Myocyte (in vitro differentiated cells): ENCODE measurements at places on chromosomes 12 and 14. TPM values are rescaled to one million over a fixed set of nuclear protein-coding genes. Genes with fewer than 3 reads are reported as not detected.

GRCh38 chr12:86331012-86331411 lies 74.8 kb upstream of the MGAT4C start:
- peak; percentile 3 for DNase-seq

HOXC9 gene
- 9.6 and 11.7 TPM in 2 replicates for total RNA-seq

RPL10L gene
- not detected in 2 replicates for total RNA-seq

- DNase-seq: no peak
These were observed 68.3 kb downstream of the SCARB1 start for GRCh38 chr12:124795081-124795948.

RBP5 gene
- total RNA-seq: not detected in 2 replicates

- peak; percentile 67 for DNase-seq
These were observed at the start of gene ZBTB39 for GRCh38 chr12:57005980-57006808. Gene ZBTB39 (minus strand): TSS chr12:57006546. CDS start chr12:57004917, 1,629 bp downstream.

GRCh38 chr14:52286661-52287649 lies 19.5 kb downstream of the PTGDR start:
- no peak for DNase-seq
